ENCODE measurements at places on chromosomes 16 and 17. TPM values are rescaled to one million over a fixed set of nuclear protein-coding genes. Genes with fewer than 3 reads are reported as not detected.

The CIBAR2 gene
- polyA plus RNA-seq: 0.71 TPM

The MAP2K4 gene
- polyA plus RNA-seq: 26.2 TPM

The PTGES3L gene
- not detected for polyA plus RNA-seq

- no peak for DNase-seq
Observed at GRCh38 chr17:82570277-82570676, 50.7 kb downstream of the FOXK2 start.

DNA sequence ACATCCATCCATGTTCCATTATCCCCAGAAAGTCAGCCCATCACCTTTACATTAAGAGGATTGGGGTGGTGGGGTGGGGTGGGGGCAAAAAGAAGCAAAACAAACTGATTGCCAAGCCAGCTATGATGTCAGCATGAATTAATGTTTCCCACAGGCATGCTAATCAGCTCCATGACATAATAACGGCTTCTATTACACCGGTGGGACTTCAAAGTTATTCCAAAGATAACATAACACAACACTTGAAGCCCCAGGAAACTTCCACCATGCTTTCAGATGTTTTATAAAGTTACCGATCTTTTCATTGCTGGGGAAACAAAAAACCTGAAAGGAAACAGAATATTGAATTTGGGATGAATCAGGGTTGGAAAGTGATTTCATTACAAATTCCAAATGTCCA lies 155.9 kb upstream of the IRX5 start:
- no peak for DNase-seq

DNA sequence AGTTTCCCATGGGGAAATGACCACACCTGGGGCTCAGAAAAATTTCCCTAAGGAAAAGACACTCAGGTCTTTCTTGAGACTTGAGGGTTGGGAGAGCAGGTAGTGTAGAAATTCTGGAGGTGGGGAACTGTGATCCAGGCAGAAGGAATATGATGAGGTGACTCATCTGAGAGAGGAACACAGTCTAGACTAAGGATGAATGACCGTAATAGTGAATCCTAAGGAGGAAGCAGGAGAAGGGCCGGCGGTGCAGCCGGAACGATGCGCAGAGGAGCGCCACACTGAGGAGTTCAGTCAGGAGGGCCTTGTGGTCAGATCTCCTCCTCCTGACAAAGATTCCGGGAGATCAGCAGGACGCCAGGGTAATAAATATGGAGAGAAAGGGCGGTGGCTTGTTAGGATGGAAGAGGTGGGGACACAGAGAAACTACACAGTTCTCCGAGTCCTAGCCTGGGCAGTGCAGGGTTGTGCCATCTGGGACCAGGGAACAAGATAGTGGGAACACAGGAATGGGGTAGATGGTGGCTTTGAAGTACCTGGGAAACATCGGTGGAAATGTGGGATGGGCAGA lies 135.6 kb downstream of the PARN start:
- no peak for DNase-seq

GRCh38 chr16:88008840-88009239 lies 57.6 kb downstream of the BANP start:
- DNase-seq: no peak

DNA sequence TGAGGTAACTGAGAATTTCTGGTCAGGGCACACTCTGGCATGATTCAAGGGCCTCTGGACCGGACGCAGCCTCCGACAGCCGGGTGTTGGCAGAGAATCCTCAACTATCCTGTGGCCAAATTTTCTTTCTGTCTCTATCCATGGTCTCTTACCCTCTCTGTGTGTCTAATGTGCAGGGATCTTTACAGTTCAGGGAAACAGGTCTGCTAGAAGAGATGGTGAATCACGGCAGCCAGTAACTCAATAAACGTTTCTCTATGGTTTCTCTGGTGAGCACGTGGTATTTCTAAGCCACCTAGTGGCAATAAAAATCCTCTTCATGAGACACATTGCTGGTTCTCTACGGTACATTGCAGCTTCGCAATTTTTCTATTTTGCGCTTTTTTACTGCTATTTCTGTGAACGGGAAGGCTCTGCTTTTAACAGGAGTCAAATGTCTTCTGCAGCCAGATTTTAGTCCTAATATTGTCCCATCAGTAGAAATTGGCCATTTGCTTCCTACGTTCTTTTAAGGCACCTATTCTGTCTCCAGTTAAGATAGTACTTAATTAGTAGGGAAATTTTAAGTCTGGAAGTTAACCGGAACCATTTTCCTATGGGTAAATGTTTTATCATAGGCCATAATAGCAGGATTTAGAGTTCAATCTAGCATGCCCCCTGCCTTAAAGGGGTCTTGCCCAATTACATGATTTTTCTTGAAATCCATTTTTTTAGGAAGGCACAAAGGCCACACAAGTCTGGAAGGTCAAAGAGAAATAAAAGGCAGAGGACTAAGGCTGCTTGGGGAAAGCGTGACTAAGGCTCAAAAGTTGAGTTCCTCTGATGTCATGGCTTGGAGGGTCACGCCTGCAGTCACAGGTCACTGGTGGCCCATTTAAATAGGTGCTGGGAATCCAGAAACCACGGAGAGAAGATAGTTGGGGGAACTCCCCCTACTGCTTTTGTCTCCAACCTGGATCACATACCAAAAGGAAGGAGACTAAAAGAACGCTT lies 31.5 kb downstream of the QPRT start:
- DNase-seq: peak; percentile 61

GRCh38 chr17:16929035-16929680 lies 42.8 kb downstream of the TNFRSF13B start:
- DNase-seq: no peak
